B cell (primary cell): ENCODE measurements at places on chromosomes 5 and 9.

GRCh38 chr9:91334053-91334452, 27.7 kb downstream of the AUH start:
- H3K27me3 ChIP-seq: no peaks in the 10 kb centered on the region
- no peak for DNase-seq
- no peak overlapping the region for H3K27ac ChIP-seq
- H3K4me1 ChIP-seq: no peaks in the 10 kb centered on the region
- no peak overlapping the region for H3K4me3 ChIP-seq

- no peaks in the 10 kb centered on the region for H3K27me3 ChIP-seq
- no peak for DNase-seq
- H3K36me3 ChIP-seq: no peaks in the 10 kb centered on the region
- H3K4me3 ChIP-seq: no peak overlapping the region
- no peaks in the 10 kb centered on the region for H3K4me1 ChIP-seq
- H3K27ac ChIP-seq: no peak overlapping the region
Measured at GRCh38 chr5:55750499-55750898, 12.6 kb downstream of the DDX4 start.

GRCh38 chr9:686321-686813, 155.1 kb upstream of the DMRT1 start:
- no peaks in the 10 kb centered on the region for H3K27me3 ChIP-seq
- peaks cover 9% of the 10 kb centered on the region for H3K4me1 ChIP-seq
- H3K4me3 ChIP-seq: no peak overlapping the region

GRCh38 chr5:19615661-19616060, 372.3 kb downstream of the CDH18 start:
- no peaks in the 10 kb centered on the region for H3K4me1 ChIP-seq
- no peaks in the 10 kb centered on the region for H3K36me3 ChIP-seq
- DNase-seq: no peak
- no peak overlapping the region for H3K27ac ChIP-seq

DNA sequence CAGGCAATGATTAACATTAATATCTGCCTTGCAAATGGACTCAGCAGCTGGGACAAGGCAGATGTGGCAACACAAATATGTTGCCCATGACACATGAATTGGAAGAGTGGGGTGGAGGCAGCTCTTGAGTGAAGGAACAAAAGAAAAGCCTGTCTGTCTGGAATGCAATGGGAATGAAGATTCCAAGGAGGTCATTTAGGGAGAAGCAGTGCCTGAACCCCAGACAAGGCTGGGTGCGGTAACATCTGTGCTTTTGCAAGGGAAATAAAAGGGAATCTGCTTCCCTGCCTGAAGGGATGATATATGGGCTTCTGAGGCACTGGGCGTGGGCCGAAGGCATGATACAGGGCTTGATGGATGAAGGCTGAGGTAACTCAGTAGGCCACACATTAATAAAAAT, 94.1 kb upstream of the TRIM32 start:
- H3K36me3 ChIP-seq: no peaks in the 10 kb centered on the region
- no peaks in the 10 kb centered on the region for H3K4me1 ChIP-seq

- no peaks in the 10 kb centered on the region for H3K4me1 ChIP-seq
- no peak for DNase-seq
- H3K27ac ChIP-seq: no peak overlapping the region
- no peak overlapping the region for H3K4me3 ChIP-seq
Measured at GRCh38 chr9:70574151-70574837, 159.8 kb upstream of the KLF9 start.

DNA sequence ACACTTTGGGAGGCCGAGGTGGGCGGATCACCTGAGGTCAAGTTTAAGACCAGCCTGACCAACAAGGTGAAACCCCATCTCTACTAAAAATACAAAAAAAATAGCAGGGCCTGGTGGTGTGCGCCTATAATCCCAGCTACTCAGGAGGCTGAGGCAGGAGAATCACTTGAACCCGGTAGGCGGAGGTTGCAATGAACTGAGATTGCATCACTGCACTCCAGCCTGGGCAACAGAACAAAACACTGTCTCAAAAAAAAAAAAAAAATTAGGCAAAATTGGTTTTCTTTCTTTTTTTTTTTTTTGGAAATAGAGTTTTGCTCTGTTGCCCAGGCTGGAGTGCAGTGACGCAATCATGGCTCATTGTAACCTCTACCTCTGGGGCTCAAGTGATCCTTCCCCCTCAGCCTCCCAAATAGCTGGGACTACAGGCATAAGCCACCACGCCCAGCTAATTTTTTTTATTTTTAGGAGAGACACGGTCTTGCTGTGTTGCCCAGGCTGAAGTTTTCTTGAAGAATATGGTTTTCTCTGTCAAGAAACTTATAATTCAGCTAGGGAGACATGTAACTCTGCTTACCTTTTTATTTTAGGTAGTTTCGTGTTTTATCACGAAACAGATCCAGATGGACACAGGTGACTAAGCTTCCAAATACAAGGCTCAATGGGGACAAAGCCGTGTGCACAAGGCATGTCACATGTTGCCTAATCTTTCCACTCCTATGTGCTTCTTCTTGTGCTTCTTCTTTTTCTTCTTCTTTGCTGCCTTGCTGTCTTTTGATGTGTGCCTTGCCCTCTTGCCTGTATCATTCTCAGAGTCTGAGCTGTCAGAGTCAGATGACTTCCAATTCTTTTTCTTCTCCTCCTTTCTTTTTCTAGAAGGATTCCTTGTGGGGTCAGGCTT, 14.3 kb downstream of the TTC1 start:
- H3K4me3 ChIP-seq: no peak overlapping the region
- H3K27ac ChIP-seq: no peak overlapping the region
- H3K27me3 ChIP-seq: no peaks in the 10 kb centered on the region
- no peaks in the 10 kb centered on the region for H3K4me1 ChIP-seq
- no peak for DNase-seq

DNA sequence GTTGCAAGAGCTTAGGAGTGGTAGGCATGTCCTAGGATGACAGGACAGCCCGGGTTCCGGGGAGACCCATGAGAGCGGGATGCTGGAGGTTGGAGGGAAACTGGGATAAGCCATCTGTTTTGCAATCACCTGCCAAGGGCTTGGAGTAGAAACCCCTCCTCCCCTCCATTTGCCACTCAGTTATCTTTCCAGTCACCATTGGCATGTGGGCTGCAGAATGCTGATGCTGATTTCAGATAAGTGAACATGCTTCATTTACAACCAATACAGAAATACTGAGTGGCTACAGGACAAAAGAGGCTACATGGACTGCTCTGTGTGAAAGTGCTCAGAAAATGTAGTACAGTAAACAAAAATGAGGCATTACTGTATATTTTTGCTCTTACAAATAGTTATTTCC, 93.4 kb upstream of the KIF2A start:
- no peaks in the 10 kb centered on the region for H3K36me3 ChIP-seq
- H3K4me1 ChIP-seq: no peaks in the 10 kb centered on the region
- H3K27ac ChIP-seq: no peak overlapping the region
- no peaks in the 10 kb centered on the region for H3K27me3 ChIP-seq
- no peak for DNase-seq

- no peak for DNase-seq
- no peak overlapping the region for H3K27ac ChIP-seq
- no peaks in the 10 kb centered on the region for H3K27me3 ChIP-seq
- no peaks in the 10 kb centered on the region for H3K4me1 ChIP-seq
- no peaks in the 10 kb centered on the region for H3K36me3 ChIP-seq
- no peak overlapping the region for H3K4me3 ChIP-seq
Measured at GRCh38 chr9:95545831-95546567, 29.2 kb upstream of the PTCH1 start.

DNA sequence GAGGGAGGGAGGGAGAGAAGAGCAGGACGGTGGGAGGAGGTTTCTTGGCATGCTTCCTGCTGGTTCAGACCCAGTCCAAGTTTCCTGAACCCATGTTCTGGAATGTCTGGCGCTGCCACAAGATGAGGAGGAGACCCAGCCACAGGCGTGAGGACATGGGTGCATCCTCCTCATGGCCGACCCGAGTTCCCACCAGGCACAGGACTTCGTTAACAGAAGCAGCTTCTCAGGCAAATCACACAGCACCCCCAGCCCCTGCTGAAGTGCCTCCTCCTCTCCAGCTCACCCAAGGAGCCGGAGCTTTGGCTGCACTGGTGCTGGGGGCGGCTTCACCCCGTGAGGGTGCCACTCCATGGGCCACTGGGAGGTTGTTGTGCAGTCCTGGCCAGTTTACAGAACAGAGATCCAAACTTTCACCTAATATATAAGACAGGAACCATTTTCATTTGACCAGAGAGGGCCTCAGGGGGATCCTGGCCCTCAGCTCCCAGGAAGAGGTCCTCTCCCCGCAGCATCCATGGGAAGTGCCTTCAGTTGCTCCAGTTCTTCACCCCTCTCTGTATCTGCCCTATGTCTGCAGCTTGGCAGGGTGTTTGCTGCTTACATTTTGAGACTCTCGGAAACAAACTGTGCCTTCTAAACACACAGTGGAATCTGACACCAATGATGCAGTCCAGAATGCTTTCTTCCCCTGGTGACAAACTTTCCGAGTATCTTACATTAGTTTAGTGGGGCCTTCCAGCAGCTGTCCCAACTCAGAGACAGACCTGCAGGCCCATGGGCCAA, 10.2 kb upstream of the NKD2 start:
- no peaks in the 10 kb centered on the region for H3K36me3 ChIP-seq
- H3K4me1 ChIP-seq: no peaks in the 10 kb centered on the region
- H3K4me3 ChIP-seq: no peak overlapping the region
- H3K27ac ChIP-seq: no peak overlapping the region
- DNase-seq: no peak
